A549 treated with AZD2906 at 1 μM for 4 hours (cell line): ENCODE measurements at places on chromosomes 5 and 9. TPM values are rescaled to one million over a fixed set of nuclear protein-coding genes. Genes with fewer than 3 reads are reported as not detected.

SH3GL2 gene
- 0.06 to 0.41 TPM (median 0.07 TPM) in 5 replicates for total RNA-seq

ITGA1 gene
- 0.69 to 2.0 TPM (median 1.00 TPM) in 5 replicates for total RNA-seq

CNTFR gene
- total RNA-seq = 0.06 to 0.14 TPM (median 0.12 TPM) in 5 replicates

ZNF483 gene
- total RNA-seq = 0.31 to 1.1 TPM (median 0.49 TPM) in 5 replicates

ENHO gene
- total RNA-seq = 0.94 to 2.8 TPM (median 2.0 TPM) in 5 replicates

PCDHA10 gene
- 0.01 to 0.02 TPM (median 0.01 TPM) in 3 of 5 replicates, not detected in the others for total RNA-seq

SLCO6A1 gene
- not detected in 5 replicates for total RNA-seq

CTSV gene
- 13.0 to 15.3 TPM (median 14.2 TPM) in 5 replicates for total RNA-seq

CCL21 gene
- total RNA-seq = not detected in 5 replicates

IL4 gene
- not detected in 5 replicates for total RNA-seq

ANKH gene
- total RNA-seq = 19.1 to 22.4 TPM (median 20.7 TPM) in 5 replicates

PLEKHG4B gene
- 1.00 to 2.0 TPM (median 1.7 TPM) in 5 replicates for total RNA-seq

BNIP1 gene
- total RNA-seq = 15.5 to 18.7 TPM (median 16.0 TPM) in 5 replicates
